ENCODE measurements at places on chromosomes 16 and 17.

DNA sequence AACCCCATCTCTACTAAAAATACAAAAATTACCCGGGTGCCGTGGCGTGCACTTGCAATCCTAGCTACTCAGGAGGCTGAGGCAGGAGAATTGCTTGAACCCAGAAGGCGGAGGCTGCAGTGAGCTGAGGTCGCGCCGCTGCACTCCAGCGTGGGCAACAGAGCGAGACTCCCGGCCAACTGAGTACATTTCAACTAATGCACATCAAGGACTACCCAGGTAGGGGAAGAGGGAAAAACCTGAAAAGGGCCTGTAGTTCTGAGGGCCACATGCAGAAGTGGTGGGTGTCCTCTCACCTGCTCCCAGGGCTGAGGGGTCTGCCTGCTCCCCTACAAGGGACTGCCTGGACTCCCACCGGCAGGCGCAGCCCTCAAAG lies 584 bp upstream of the SLC16A5 start:
- no peak for DNase-seq

- DNase-seq: no peak
These were observed 135.7 kb upstream of the C16orf82 start for GRCh38 chr16:26930786-26931581.

DNA sequence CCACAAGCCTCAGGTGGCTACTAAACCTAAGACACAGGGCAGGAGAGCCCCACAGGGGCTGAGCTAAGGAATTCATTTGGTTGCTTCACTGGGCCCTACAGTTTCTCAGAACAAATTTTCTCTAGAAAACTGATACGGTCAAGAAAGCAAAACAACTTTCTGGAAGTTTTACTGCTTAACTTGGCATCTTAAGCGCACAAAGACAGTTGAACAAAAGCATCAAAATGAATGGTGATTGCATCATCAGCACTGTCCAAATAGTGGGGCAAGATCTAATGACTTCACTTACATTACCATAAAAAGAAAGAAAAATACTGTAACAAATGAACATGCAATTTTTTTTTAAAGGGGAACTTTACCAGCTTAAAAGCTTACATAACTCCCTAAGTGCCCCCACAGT lies 47.6 kb downstream of the XPO6 start:
- no peak for DNase-seq

DNA sequence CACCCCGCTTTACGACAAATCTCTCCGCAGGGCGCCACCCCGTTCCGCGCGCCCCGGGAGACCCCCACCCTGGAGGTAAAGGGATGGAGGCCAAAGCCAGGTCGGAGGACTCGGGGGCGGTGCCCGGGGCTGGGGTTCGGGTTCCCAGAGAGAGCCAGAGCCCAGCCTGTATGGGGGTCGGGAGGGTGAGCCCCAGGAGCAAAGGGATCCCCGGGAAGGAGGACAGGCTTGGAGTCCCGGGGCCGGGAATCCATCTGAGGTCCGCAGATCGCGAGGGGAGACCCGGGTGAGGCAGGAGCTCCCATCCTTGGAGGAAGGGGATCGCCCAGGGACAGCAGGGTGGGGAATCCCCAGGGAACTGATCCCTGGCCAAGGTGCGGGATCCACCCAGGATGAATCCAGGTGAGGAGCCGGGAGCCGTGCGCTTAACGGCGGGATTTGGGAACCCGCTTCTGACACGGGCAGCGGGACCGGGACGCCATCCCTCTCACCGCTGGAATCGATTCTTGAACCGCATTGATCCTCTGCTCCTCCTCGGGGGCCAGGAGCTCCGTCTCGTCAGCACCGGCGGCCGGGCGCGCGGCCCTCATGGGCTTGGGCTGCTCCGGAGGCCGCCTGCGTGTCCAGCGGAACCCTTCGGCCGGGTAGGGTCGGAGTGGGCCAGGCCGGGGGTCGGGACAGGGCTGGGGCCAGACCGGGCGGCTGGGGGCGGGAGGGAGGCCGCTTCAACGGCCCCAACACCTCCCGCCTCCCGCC lies at the start of gene MMD:
Gene MMD, minus strand, starts transcription at position 657 of the 756 bp plus-strand sequence. Its CDS starts 140 bp downstream, at position 517.
- peak; percentile 82 for DNase-seq

DNA sequence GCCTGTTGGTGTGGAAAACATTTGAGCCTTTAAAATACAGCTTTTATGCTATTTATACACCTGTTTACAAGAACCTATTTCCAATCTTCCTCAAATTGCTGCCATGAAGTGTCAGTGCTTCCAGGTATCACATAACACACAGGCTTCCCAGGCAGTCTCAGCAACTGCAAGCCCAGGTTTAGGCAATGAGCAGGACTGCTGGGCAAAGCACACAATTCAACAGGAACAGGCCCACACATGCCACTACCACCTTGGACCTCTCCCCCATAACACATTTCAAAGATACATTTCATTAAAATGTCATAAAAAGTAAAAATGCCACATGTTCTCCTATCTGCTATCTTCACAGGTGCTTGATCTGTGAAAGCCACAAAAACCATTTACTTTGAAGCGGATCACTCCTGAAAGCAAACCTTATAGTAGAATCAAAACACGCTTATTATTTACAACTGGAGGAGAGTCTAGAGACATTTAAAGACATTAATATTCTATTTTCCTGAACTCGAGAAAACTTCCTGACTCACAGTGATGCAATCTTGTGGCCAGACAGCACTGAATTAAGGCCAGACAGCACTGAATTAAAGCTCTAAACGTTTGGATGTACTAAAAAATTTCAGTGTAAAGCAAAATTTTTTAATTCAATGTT lies 31.5 kb downstream of the ANKFY1 start:
- no peak for DNase-seq

- no peak for DNase-seq
These were observed 41.1 kb downstream of the VMP1 start for GRCh38 chr17:59748591-59748990.

DNA sequence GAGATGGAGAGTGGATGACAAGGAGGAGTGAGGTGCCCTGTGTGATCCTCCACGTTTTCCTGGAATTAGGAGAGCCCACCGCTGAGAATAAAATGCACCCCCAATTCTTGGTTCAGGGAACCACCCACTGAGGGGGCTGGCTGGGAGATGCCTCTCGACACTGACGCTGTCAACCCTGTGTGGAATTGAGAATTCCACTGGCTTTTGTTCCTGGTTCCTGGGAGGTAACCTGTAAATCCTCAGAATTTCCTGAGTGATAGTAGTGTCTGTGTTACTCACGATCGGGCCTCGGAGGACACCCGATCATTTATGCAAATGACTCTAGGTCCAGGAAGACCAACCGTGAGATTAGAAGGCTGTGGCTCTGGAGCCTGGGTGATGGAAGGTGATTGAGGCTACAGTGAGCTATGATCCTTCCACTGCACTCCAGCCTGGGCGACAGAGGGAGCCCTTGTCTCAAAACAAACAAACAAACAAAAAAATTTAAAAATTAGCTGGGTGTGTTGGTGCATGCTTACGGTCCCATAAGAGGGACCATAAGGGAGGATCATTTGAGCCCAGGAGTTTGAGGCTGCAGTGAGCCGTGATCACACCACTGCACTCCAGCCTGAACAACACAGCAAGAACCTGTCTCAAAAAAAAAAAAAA lies 11.7 kb upstream of the PRPSAP1 start:
- DNase-seq: peak; percentile 17

- no peak for DNase-seq
These were observed 591 bp downstream of the NPW start for GRCh38 chr16:2019921-2020831.

DNA sequence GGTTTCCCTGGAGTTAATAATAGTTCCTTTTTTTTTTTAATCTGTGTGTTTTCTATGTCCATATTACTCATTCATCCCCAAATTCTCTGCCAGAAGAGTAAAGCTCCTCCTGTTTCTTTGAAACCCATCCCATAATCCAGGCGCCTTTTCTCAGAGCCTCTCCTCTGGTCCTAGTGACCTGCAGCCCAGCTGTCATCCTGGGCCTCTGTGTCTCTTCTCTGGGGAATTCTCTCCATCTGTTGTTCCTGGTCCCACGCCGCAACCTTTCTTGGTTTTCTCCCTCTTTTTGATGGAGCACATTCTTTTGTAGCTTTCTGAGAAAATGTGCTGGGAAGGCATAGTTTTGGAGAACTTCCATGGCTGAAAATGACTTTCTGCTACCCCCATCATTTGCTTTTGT lies 10.2 kb downstream of the KATNB1 start:
- no peak for DNase-seq

DNA sequence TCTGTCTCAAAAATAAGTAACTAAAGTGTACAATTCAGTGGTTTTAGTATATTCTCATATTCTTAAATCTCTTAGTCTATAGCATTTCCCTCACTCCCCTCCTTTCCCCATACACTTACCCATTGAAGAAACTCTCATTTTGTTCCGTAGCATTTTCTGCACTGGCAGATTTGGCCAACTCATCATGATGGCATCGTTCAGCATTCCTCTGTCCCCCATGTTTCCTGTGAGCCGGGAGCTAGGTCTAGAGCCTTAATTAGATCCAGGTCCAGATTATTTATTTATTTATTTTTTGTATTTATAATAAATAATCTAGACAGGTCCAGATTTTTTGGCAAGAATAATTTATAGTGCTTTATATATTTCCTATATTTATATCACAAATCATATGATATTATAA lies 31.0 kb downstream of the HEATR3 start:
- no peak for DNase-seq

GRCh38 chr17:80492343-80493136 lies 16.1 kb upstream of the NPTX1 start:
- DNase-seq: no peak

GRCh38 chr16:79130616-79131015 lies 469.9 kb downstream of the MAF start:
- DNase-seq: no peak

DNA sequence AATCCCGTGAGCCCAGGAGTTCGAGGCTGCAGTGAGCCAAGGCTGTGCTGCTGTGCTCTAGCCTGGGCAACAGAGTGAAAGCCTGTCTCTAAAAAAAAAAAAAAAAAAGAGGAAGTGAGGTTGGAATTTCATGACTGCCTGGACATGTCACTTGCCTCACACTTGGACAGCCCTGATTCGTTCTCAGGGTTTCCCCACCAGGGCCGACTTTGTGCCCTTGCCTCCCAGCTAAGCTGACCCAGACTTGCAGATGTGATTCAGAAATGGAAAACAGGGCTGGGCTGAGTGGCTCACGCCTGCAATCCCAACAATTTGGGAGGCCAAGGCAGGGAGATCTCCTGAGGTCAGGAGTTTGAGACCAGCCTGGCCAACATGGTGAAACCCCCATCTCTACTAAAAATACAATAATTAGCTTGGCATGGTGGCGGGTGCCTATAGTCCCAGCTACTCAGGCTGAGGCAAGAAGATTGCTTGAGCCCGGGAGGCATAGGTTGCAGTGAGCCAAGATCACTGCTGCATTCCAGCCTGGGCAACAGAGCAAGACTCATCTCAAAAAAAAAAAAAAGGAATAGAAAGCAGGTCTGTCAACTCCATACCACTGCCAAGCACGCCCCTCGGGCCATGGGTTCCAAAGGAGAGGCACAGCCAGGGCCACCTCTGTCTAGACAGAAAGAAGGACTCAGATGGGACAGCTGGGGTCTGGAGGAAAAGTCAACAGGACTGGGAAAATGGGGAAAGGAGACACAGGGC lies 46.9 kb downstream of the SOCS1 start:
- DNase-seq: no peak

DNA sequence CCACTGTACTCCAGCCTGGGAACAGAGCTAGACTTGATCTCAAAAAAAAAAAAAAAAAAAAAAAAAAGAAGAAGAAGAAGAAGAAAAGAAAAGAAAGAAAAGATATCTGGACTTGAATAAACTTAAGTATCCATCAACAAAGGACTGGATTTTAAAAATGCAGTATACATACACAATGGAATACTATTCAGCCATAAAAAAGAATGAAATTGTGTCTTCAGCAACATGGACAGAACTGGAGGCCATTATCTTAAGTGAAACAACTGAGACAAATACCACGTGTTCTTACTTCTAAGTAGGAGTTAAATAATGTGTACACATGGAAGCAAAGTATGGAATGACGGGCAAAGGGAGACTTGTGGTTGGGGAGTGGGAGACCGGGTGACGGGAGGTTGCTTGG lies 40.1 kb upstream of the MNT start:
- no peak for DNase-seq
